Activated CD4-positive, alpha-beta T cell treated with anti-CD3 and anti-CD28 coated beads, Interleukin-2, amount 50 U/mL, for 1 hour (primary cell): ENCODE measurements at places on chromosomes 1 and 21.

GRCh38 chr1:22598736-22599135 lies 35.4 kb downstream of the EPHA8 start:
- DNase-seq = no peak

DNA sequence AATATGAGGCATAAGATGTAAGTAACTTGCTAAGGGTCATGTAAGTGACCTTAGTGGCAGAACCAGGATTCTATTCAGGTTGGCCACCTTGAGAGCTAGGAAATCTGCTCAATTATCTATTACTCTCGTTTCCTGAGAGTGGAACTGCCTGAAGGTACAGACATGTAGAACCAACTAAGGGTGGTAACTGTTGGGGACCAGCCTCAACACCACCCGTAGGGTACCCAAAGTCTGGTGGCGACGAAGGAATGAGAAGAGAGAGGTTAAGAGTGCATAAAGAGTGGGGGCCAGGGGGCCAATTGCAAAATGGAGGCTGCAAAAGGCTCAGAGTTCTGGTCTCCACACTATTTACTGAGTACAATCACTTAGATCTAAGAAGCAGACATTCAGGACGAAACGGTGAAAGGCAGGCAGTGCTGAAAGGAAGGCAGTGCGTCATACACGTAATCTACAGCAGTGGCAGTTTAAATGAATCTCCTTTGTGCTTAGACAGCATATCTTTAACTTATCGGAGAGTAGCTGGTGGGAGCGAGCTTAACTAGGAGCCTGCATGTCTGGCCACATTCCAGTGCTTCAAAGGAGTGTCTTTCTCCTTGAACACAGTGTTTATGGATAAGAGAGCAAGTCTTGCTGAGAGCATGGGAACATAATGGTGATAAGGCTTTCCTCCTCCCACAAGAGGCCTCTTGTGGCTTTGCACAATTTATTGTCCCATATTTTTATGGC lies 25.0 kb downstream of the SRSF4 start:
- no peak for DNase-seq

- no peak for DNase-seq
Observed at GRCh38 chr21:44353191-44353970, at the start of gene TRPM2. Gene TRPM2, plus strand, starts transcription at chr21:44353621. Its CDS starts 80 bp downstream, at chr21:44353701.

DNA sequence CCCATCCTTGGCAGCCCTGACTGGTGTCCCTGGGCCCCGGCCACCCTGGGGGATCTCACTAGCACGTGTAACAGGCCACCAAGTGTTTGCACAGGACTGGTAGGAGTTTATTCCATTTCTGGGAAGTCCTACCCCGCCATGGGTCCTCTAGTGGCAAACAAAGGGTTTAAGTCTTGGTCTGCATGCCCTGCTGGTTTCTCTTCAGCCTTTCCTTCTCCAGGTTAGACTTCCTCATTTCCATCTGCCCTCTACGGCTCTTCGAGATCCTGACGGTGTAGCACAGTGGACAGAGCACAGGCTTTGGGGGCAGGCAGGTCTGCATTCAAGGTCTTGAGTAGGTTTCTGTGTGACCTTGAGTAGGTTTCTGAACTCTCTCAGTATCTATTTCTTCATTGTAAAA lies 2.8 kb downstream of the AGTRAP start:
- DNase-seq = no peak

DNA sequence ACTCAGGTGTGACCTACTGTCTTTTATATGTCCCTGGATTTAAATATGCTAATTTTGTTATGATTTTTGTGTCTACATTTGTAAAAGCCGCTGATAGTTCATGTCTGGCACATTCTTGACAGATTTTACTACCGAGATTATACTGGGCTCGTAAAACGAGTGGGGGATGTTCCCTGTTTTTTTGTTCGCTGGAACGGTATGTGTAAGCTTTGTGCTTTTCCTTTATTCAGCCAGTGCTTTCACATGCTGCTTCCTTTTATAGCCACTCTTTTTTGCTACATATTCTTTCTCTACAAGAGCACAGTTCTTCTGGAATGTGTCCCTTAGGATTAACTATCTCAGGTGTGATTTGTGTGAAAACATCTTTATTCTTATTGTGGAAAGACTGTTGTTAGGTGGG lies 46.6 kb downstream of the ADARB1 start:
- DNase-seq = no peak

DNA sequence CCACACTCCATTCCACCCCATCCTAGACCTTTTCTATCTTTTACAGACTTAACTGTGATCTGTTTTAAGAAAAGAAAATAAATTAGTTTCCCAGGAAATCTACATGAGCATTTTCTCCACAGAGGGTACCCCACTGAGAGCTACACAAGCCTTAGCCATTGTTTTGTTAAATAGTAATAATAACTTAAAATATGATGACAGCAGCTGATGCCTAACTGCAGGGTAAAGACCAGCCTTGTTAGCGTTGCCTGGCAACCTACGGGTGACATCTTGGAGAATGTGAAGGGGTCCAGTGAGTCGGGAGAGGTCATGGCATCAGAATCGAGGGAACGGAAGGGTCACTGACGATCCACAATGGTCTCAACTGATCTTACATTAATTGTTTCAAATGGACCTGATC lies 233.2 kb upstream of the PBX1 start:
- no peak for DNase-seq

GRCh38 chr1:227654431-227654830 lies 80.7 kb downstream of the JMJD4 start:
- DNase-seq = no peak

DNA sequence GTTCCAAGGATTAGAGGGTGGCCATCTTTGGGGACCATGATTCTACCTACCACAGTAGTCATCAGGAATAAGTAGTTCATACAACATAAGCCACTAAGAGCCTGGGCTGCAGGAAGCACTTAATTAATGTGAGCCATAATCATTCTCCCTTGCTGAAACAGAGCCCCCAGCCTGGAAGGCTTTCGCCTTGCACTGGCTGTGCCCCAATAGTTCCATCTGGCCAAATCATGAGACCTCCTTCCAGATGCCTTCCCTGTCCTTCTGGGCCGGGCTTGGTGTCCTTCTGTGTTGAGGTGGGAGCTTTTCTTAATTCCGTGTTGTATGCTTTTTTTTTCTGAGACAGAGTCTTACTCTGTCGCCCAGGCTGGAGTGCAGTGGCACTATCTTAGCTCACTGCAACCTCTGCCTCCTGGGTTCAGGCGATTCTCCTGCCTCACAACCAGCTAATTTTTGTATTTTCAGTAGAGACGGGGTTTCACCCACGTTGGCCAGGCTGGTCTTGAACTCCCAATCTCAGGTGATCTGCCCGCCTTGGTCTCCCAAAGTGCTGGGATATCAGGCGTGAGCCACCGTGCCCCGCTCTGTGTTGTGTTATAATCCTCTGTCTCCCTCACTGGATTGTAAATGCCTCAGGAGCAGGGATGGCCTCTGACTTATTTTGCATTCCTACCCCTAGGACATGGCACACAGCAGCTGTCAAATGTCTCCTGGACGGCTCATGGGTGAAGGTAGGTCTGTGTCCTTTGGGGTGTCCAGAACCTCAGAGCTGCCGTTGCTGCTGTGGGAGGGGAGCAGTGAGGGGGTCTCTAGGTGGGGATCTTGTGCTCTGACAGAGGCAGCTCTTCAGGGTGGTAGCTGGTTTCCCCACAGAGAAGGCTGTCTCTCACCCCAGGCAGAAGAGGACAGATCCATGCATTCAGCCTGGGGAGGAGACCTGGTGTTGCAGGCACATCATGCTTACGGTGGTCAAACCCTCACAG lies 10.1 kb downstream of the GNG4 start:
- DNase-seq = no peak

GRCh38 chr1:155009742-155010141 lies 7.1 kb downstream of the ZBTB7B start:
- no peak for DNase-seq

DNA sequence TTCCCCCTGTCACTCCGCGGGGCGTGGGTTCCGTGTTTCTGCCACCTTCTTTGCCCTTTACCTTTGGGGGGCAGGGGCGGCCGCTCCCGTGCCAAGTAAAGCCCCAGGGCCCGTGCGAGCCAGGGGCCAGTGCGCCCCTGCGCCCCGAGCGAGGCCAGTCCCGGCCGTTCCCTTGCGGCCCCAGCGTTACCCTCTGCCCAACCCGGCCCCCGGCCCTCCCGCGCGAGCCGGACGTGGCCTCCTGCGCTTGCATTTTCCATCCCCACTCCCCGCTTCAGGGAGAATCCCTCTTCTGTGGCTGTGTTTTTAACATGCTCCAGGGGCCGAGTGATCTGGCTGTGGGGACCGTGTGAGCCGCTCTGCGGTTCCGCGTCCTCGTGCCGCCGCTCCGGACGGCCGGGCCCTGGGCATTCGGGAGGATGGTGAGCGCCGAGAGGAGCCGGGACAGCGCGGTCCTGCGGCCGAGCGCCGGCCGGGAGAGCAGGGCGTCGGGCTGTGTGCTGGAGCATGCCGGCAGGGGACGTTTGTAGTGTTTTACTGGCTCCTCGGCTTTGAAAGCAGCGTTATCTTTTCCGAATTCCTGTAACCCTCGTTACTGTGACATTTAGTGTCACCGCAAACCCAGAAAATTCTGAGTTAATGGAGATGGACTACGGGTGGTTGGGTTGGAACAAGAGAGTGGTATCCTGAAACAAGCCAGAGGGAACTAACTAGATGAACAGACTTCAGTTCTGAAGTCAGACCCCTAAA lies 1.0 kb downstream of the GALNT2 start:
- DNase-seq = peak; percentile 8

DNA sequence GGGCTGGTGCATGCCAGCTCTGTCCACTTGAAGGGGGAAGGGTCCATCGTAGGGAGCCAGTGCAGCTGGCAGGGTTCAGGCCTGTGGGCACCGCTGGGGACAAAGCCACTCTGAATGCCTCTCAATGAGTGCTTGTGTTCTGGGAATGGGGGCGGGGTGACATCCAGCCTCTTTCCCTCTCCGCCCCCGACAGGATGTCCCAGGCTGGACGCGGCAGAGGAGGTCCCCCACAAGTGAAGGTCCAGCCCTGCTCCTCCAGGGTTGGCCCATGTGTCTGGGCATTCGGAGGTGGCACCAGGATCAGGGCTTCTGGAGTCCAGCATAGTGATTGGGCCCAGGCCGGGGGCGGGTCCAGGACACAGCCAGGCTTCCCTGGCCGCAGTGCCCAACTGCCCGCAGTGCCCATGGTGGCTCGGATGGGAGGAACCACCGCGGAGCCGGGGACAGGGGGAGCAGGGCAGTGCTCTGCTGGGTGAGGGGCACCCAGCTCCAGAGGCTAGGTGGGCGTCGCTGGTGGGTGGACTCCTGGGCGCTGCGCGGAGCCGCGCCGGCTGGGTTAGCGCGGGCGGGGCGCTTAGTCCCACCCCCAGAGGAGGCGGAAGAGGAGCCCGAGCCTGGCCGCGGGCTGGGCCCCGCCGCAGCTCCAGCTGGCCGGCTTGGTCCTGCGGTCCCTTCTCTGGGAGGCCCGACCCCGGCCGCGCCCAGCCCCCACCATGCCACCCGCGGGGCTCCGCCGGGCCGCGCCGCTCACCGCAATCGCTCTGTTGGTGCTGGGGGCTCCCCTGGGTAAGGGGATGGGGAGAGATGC lies at the start of gene SHISA4:
Gene SHISA4 (plus strand): TSS at position 617 of the 808 bp plus-strand sequence. CDS start 97 bp downstream, at position 714.
- no peak for DNase-seq

DNA sequence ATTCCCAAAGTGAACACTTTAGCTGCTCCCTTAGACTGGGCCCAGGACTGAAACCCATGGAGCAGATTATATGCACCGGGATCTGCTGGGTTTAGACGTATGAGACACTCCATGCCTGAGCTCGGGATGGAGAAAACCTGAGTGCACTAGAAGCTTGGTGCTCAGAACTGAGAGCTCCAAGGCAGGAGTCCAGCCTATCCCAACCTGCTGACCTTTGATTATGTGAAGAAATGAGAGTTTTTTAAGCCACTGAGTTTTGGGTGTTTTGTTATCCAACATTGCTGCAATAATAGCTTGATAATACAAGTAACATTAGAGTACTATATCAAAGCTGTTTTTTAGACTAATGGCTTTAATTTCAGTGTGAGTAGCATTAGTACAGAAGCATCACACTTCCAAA lies 131.5 kb upstream of the KCNK1 start:
- no peak for DNase-seq

DNA sequence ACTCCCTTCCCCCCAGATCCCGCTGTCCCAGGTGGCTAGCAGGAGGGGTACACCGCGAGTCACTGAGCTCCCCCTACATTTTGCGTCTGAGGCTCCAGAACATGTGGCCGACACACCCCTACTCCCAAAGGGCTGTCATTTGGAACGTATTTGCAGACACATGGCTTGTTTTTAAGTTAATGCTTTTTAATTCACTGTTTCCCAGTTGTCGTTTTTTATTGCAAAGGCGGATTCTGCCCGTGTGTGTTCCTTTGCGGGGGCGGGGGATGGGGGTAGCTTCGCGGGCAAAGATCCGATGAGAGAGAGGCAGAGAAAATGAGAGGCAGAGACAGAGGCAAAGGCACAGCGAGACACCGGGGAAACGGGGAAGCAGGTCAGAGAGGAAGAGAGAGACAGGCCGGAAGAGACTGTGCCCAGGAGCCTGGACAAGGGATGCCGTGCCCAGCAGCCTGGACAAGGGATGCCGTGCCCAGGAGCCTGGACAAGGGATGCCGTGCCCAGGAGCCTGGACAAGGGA lies 270.2 kb downstream of the FOXD2 start:
- no peak for DNase-seq

DNA sequence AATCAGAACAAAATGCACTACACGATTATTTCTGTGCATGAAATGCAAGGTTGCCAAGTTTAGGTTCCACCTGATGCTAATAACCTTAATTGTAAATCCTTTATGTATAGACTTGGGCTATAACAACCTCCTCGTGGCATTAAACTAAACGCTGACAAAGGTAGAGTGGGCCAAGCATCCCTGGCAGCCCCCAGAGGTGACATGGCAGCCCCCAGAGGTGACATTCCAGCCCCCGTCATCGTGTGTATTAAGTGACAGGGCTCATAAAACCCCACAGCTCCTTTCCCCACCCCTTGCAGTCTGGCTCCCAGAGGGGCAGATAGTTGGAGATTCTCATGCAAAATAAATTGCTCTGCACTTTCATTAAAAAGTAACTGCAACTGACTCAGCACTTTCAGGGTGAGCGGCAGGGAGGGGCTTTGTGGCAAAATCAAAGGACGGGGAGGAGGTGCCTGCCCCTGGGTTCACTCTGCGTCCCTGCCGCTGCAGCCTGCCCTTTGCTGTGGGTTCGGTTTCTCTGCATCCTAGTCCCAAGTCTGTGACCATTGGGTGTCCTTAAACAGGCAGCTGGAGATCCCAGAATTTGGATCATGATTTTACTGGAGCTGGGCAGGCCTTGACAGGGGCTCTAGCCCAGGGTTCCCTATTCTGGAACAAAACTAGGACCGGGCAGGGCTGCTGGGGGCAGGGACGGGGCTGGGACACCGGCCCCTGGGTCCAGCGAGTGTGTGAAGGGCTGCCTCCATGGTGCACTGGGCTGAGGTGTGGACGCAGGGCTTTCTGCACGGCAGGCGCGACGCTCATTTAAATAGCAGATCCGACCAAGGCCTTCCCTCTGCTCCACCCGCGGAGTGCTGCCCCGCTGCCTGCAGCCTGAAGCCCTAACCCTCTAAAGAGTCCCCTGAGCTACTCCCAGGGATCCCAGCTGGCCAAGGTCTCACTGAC lies 234.9 kb upstream of the VAMP3 start:
- DNase-seq = no peak

- DNase-seq = no peak
Observed at GRCh38 chr1:241605146-241605805, 34.9 kb downstream of the CHML start.

- DNase-seq = no peak
Observed at GRCh38 chr21:25967901-25968438, 202.6 kb downstream of the APP start.

GRCh38 chr1:155389826-155390225 lies 69.1 kb downstream of the RUSC1 start:
- DNase-seq = no peak

GRCh38 chr1:52786148-52786547 lies 56.4 kb upstream of the ZYG11A start:
- DNase-seq = no peak

- no peak for DNase-seq
Observed at GRCh38 chr1:241266121-241266520, 90.9 kb downstream of the RGS7 start.

GRCh38 chr1:204435381-204435831 lies 23.8 kb upstream of the PPP1R15B start:
- DNase-seq = no peak
